ENCODE measurements at places on chromosomes 7 and 10.
A peak's percentile ranks its signal among the peaks of the same experiment; 100 is the strongest.

GRCh38 chr7:43491984-43492383 is 90.9 kb upstream of the STK17A start:
- no peak for DNase-seq

GRCh38 chr7:49596701-49597491 is 176.5 kb upstream of the VWC2 start:
- DNase-seq: no peak

- DNase-seq: peak; percentile 69
These were observed 11.9 kb downstream of the HNRNPF start for GRCh38 chr10:43396928-43397624.

DNA sequence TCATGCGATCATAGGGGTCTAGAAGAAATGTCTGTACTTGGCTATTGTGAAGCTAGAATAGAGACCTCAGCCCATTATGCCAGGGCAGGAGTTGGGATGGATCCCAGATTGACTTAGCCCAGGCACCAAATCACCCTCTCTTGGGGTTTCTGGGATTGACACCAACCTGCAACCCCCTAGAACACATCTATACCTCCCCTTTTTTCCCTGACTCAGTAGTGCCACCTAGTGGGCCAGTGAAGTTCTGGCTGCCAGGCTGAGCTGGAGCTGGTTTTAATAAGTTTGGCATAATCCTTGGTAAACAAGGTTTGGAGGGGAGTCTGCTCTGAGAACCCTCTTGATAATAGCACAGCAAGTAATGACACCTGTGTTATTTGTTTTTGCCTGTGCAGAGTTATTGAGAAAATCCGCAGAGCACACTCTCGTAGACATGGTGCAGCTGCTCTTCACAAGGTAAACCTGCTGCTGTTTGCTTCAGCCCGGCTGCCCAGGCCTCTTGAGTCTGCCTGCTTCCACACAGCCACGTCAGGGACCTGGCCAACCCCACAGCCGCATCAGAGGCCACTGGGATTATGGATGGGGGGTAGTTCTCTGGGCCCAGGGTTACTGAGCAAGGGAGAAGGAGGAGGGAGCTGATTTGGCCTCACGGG is 43.3 kb upstream of the NFKB2 start:
- peak; percentile 76 for DNase-seq

DNA sequence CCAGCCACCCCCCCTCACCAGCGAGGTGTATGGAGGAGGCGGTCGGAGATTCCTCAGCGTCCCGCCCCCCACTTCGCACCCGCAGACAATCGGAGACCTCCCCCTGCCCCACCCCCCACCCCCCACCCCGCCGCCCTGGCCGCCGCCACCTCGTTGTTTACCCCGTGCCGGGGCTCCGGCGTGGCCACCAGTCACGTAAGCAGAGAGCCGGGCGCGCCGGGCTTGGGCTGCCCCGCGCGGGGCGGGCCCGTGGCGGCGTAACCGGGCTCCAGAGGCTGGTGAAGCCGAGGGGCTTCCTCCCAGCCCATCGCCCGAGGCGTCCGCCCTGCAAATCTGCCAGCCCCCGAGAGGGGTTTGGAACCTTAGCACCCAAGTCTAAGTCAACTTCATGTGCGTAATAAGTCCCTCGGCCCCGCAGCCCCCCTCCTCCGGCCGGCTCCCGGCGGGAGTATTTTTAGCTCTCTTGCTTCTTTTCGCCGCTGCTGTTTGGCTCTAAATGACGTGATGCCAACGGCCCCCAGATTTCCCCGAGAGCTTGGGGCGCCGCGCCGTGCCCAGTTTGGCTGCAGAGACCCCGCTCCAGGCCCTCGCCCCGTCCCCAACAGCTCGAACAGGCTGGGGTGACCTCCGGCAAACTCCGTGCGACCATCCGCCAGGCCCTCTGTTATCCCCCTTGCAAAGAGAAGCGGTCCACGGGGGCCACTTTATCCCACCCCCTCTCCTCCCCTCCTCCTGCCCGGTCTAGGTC is 2.7 kb downstream of the MXI1 start:
- no peak for DNase-seq

GRCh38 chr7:5694912-5695726 is 86.3 kb downstream of the RNF216 start:
- DNase-seq: peak; percentile 86

- no peak for DNase-seq
These were observed 124.5 kb downstream of the SEMA3A start for GRCh38 chr7:84069999-84070500.

DNA sequence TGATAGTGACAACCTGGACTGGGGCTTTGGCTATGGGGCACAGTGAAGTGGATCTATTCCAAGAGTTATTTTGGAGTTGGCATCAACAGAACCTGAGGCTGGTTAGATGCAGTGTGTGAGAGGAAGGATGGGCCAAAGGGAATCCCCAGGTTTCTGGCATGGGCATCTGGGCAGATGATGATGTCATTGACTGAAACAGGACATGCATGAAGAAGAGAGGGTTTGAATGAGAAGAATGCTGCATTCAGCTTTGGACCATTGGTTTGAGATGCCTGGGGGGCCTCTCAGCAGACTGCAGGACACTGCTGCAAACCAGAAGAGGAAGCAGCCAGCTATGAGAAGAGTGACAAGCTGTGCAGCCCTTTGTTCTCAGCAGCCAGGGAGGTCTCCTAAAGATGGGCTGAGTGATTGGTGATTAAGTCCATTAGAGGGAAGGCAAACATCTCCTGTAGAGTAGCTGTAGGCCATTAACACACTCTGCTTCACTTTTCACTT is 23.1 kb upstream of the PIK3CG start:
- no peak for DNase-seq

GRCh38 chr10:60893231-60893630 is 50.8 kb downstream of the RHOBTB1 start:
- no peak for DNase-seq

GRCh38 chr7:2921653-2922347 is 77.7 kb upstream of the GNA12 start:
- no peak for DNase-seq

- DNase-seq: no peak
These were observed 23.5 kb downstream of the POLL start for GRCh38 chr10:101564490-101564991.

GRCh38 chr7:71770269-71770907 is 638.4 kb downstream of the GALNT17 start:
- DNase-seq: no peak

DNA sequence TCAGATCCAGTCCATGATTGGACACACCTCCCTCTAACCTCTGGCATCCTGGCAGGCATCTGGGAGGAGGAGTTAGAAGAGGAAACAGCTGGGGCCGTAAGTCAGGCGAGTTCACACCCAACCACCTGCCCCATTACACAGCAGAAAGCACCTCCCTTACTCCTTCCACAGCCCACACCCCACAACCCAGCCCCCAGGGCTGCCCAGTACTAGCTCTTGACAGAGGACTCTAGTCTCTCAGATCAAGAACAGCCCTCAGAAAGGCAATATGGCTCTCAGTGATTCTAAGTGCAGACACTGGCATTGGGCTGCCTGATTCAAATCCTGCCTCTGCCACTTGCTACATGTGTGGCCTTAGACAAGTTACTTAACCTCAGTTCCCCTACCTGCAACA is 34.1 kb downstream of the KCNMA1 start:
- no peak for DNase-seq

- no peak for DNase-seq
These were observed 306.8 kb downstream of the XPNPEP1 start for GRCh38 chr10:109616359-109616980.

- DNase-seq: no peak
These were observed 550.3 kb downstream of the GRM8 start for GRCh38 chr7:126702242-126703016.

DNA sequence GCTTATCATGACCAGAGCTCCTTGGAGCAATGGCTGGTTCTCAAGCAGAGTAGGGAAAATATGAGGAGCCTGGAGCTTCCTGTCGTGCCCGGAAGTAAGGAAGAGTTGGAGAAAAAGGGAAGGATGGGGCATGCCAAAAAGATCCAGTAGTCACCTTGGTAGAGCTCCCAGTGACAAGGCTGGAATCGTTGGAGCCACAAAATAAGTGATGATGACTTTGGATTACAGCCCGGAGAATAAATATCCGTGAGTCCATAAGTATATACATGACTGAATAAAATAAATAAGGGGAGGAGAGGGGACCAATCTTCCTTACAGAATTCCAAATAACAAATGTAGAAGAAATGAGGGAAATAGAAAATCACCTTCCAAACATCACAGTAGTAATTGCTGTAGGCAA is 29.3 kb downstream of the LMTK2 start:
- no peak for DNase-seq

DNA sequence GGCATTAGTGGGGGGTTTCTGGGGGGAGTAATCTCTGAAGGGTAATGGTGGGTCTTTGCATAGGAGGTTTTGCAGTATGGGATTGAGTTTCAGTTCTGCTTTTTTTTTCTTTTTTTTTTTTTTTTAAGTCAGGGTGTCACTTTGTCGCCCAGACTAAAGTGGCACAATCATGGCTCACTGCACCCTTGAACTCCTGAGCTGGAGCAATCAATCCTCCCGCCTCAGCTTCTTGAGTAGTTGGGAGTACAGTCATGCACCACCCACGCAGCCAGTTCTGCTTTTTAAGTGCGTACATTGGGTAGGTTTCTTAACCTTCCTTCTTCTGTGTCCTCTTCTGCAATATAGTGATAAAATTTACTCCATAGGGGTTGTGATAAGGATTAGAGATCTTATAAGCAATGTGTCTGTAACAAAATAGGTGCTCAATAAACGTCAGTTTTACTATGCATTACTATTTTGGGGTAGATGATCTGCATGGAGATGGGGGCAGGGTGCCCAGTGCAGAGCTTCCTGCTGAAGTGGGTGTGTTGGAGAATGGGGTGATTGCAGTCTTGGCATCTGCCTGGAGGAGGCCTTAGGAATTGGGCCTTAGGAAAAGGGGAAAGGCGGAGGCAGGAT is 9.6 kb downstream of the KAZALD1 start:
- DNase-seq: no peak

DNA sequence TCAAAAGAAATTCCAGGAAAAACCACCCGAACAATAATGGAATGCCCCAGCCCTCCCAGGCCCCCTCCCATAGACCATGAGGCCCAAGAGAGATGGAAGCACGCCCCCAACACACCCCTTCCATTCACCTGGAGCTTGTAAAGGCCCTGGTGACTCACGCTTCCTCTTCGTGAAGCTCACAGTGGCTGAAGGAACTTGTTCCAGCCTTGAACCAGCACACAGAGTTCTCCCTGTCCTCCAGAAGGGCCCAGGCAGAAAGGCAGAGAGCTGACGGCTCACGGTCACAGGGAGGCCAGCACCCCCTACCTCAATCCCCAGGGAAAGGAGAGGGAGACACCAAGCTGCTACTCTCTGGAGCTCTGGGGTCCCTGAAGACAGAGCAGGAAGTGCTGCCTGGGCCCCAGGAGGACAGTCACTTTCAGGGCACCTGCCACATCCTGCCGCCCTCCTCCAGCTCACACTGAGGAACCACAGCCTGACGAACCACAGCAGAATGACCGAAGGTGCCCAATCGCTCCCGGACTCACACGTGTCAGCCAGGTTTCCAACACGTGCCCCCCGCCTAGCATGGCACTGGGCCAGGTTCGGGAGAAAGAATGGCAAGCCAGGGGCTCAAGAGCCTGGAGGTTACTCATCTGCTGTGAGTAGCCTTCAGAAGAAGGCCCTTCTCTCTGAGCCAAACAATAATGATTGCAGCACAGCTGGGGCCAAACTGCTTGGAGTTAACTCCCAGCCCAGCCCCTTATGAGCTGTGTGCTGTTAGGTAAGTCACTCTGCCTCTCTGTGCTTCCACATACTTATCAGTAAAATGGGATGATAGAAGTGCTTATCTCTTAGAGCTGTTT is 52.8 kb downstream of the DLG5 start:
- DNase-seq: peak; percentile 23

- peak; percentile 45 for DNase-seq
These were observed 85.8 kb downstream of the GSAP start for GRCh38 chr7:77330169-77330882.

- DNase-seq: no peak
These were observed 428.6 kb downstream of the TCERG1L start for GRCh38 chr10:130882906-130883305.

GRCh38 chr10:27723436-27723835 is 22.2 kb downstream of the MKX start:
- DNase-seq: no peak

GRCh38 chr7:105782391-105783042 is 93.9 kb downstream of the ATXN7L1 start:
- DNase-seq: no peak

- no peak for DNase-seq
These were observed 8.7 kb upstream of the EN2 start for GRCh38 chr7:155449008-155449868.

DNA sequence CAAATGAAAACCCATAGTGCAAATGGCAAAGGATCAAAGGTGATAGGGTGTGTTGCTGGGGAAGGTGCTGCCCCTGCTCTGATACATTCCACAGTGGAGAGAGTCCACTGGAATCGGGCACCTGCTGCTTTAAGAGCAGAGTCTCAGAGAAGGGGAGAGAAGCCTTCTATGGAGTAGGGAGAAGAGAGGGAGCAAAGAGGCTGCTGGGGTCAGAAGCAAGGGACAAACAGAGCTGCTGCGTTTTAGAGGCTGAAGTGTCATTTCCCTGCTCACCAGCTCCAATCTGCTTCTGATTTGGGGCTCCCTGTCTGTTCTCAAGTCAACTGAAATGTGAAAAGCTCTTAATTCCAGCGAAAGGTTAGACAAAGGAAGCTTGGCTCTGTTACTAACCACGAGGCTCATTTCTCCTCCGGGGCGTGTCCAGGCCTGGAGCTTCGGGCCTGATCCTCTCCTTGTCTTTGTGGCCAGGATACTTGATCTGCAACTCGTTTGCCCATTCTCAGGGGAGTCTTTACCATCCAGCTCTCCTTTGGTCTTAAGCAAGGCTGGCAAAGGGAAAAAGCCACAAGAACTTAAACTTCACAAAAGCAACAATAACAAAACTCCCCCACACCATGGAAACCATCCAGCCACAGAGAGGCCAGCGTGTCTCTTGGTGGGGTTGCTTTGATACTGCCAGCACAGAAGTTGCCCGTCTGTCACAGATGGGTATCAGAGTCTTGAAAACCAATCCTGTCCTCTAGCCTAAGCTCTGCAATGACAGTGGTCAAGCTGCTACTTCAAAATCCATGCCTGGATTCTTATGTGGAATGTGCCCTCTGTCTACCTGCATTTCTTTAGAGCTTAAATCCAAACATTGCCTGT is 692.6 kb downstream of the SUGCT start:
- DNase-seq: no peak

DNA sequence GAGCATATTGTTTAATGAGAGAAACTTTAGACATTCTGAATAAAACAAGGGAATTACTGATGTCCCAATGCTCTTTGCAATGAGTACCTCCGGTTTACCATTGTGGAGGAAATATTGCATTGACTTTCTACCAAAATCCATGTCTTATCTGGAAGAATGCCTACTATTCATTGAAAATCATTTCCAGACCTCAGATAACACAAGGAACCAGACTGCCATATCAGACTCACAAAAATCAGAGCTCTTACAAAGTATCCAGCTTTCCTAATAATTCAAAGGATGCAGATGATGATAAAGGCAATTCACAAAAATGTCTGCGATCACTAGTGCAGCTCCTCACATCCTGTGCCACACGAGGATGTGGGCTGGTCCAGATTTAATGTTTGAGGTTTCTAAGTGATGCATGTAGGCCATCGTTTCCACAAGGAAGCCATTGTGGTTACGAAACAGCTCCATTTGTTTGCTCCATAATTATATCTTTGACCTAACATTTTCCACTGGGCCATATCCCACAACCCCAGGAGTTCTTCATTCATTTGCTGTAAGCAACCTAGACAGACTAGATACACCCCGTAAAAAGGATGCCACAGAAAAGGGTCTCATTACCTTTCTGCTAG is 831.1 kb upstream of the C7orf33 start:
- no peak for DNase-seq

Measured in CD4-positive, alpha-beta T cell treated with Interleukin-2 at 100 ng/mL for 4 hours (primary cell).